ENCODE measurements at places on chromosomes 3 and 15. TPM values are rescaled to one million over a fixed set of nuclear protein-coding genes. Genes with fewer than 3 reads are reported as not detected.

Gene LINGO1
- 5.3 TPM for total RNA-seq

Gene TRAIP
- 4.2 TPM for total RNA-seq

Gene VEPH1
- total RNA-seq: 1.0 TPM

Gene SH2D7
- not detected for total RNA-seq

Gene TMEM108
- total RNA-seq: 0.67 TPM

Gene ISG20
- total RNA-seq: 20.2 TPM

Gene NR1I2
- not detected for total RNA-seq
